ENCODE measurements at places on chromosomes 2 and 18.

- peak overlapping the region; percentile 87 for H3K27ac ChIP-seq
- H3K4me1 ChIP-seq = peaks cover 84% of the 10 kb centered on the region
- H3K36me3 ChIP-seq = peaks cover 2% of the 10 kb centered on the region
- H3K4me3 ChIP-seq = peak overlapping the region; percentile 51
- DNase-seq = no peak
- no peaks in the 10 kb centered on the region for H3K27me3 ChIP-seq
Measured at GRCh38 chr2:134232868-134233727, 20.8 kb upstream of the MGAT5 start.

DNA sequence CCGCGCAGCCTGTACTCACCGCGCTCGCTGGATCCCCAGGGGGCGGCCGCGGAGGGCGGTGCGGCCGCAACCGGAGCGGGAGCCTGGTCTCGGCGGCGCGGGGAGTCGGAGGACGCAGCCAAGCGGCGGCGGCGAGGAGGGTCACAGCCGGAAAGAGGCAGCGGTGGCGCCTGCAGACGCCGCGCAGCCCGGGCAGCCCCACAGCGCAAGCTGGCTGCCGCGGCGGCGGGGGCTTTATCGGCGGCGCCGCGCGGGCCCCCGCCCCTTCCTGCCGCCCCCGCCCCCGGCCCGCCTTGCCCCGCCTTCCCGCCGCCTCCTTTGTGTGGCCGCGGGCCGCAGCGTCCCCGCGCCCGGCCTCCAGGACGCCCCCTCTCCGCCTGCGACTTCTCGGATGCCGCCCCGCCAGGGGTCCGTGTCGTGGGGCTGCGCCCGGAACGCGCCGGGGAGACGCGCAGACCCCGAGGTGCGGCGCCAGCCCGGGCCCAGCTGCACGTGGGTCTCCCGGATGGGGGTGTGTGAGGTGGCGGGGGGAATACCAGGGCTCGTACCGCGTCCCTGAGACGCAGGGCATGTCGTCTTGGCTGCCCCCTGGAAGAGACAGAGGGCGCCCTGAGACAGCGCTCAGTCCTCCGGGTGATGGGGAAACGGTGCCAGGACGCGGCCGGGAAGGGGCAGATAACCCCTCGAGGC is at the start of gene SERPINE2:
TSS of gene SERPINE2 (minus strand) at position 207 of the 690 bp plus-strand sequence. CDS start 37,386 bp downstream, outside the sequence.
- H3K4me1 ChIP-seq = peaks cover 9% of the 10 kb centered on the region
- peak within 1 kb of the TSS; percentile 75 for H3K4me3 ChIP-seq
- DNase-seq = no peak
- no peaks in the 10 kb centered on the region for H3K36me3 ChIP-seq

- H3K36me3 ChIP-seq = no peaks in the 10 kb centered on the region
- no peaks in the 10 kb centered on the region for H3K4me1 ChIP-seq
- DNase-seq = peak; percentile 45
- peaks cover 36% of the 10 kb centered on the region for H3K27me3 ChIP-seq
- H3K27ac ChIP-seq = no peak within 1 kb of the TSS
- peak within 1 kb of the TSS; percentile 72 for H3K4me3 ChIP-seq
Measured at GRCh38 chr2:105398336-105399206, at the start of gene FHL2. Gene FHL2, minus strand, starts transcription at chr2:105399051. Its CDS starts 12,535 bp downstream, at chr2:105386516.

GRCh38 chr18:7740821-7741220 is 173.7 kb downstream of the PTPRM start:
- no peaks in the 10 kb centered on the region for H3K27me3 ChIP-seq
- DNase-seq = no peak
- no peaks in the 10 kb centered on the region for H3K36me3 ChIP-seq
- H3K4me1 ChIP-seq = no peaks in the 10 kb centered on the region

DNA sequence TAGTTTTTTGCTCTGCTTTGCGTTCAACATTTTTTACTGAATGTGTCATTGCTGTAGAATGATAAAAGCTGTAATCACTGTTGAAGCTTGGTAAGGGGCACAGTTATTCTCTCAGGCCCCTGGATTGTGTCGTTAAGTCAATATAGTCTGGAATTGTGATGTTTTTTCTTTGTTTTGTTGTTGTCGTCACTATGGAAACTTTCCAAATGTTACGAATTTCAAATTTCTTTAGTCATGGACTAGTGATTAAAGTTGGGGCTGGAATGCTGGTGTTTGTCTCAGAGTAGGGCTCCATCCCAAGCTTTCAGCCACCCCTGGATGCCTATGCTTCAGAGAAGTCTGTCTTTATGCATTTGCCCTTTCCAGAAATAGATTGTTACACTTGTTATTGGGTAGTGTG is 287.2 kb downstream of the CDH19 start:
- no peak overlapping the region for H3K4me3 ChIP-seq
- H3K27me3 ChIP-seq = no peaks in the 10 kb centered on the region
- no peaks in the 10 kb centered on the region for H3K36me3 ChIP-seq
- DNase-seq = no peak
- no peak overlapping the region for H3K27ac ChIP-seq

DNA sequence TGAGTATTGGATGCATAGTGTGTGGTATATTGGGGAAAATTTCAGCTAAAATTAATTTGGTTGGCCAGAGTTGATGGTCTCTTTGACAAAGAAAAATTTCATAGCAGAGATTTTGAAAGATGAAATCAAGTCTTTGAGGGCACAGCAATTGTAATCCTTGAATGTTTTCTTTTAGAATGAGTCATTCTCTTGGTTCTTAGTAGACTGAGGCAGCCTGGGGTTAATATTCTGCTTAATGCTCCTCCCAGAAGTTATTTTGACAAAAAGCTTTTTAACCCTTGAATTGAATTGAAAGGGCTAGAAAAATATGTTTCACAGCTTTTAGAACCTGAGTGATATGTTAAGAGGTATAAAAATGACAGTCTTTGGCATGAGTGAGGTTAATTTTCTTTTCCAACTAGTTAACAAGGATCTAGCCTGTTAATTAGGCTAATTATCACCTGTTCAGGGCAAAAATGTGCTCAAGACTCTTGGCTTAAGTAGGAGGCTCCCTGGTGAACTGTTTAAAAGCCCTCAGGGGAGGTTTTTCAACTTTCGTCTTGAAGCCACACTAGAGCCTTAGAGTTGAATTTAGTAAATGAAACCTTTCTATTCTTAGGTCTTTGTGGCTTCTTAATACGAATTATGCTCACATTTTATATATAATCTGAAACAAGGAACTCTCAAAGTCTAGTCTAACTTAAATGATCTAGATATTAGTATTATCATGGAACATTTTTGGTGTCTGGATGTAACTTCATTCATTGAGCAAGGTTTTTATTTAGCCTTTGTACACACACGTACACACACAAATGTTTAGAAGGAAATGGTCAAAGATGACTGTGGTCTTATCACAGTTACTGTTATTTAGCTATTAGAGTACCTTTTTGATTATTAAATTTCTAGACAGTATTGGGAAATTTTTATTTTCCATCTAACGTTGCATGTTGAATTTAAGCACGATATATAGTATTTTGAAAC is 272.5 kb downstream of the ZNF407 start:
- H3K36me3 ChIP-seq = no peaks in the 10 kb centered on the region
- no peak overlapping the region for H3K4me3 ChIP-seq
- H3K27me3 ChIP-seq = no peaks in the 10 kb centered on the region
- H3K27ac ChIP-seq = no peak overlapping the region

DNA sequence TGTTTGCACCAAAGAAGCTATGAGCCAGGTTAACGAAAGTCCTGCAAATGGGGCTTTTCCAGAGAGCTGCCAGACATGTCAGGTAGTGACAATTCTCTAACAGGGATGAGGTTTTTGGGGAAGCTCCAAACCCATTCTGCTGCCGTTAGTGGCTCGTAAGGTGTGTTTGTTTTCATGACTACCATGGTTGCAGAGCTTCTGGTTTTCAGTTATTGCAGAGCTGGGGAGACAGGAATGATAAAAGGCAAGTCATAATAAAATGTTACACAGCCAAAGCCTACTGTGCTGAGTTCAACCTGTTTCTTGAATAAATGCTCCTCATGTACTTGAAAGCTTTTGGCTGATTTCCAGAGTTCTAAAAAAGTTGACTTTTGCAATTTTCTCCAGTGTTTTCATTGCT is 209.2 kb upstream of the STK17B start:
- no peaks in the 10 kb centered on the region for H3K4me1 ChIP-seq
- H3K27me3 ChIP-seq = peaks cover 26% of the 10 kb centered on the region
- H3K36me3 ChIP-seq = no peaks in the 10 kb centered on the region
- H3K4me3 ChIP-seq = no peak overlapping the region
- H3K27ac ChIP-seq = no peak overlapping the region
- no peak for DNase-seq

Measured in central memory CD8-positive, alpha-beta T cell (primary cell).